ENCODE measurements at places on chromosomes 3 and 15.

DNA sequence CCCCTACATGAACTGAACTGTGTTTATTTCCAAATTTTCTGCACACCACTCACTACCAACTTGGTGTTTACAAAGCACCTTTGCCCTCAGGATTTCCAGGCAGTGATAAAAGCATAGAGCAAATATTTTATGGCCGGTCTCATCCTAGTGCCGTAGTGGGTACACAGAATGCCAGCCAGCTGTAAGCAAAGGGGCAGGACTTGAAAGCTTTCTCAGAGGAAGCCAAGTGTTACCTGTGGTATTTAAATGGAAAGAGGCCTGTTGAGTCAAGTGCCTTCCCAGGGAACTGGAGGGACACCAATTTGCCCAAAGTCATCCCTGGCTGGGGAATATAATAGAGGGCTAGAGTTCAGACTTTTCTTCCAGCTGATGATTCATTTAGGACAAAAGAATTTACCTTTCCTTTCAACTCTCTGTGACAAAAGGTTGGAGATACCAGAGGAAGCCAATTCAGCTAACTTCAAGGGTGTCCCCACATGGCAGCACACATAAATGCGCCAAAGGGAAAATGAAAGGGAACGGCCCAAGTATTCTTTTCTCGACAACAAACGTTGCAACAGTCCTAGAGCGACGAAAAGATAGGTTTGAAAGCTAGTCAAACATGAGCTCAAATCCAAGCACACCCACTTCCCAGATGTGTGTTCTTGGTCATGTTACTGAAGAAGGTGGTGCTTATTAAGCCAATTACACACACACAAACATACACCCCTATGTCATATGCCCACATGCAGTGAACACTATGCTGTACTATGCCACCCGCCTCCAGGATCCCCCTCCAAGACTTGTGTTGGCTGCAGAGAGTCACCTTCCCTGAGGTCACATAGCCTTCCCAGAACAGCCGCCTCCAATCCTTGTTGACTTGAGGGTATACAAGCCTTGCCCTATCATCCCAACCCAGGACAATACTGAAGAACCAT is 27.7 kb downstream of the MAGI1 start:
- DNase-seq, result no peak

- DNase-seq, result peak; percentile 36
Measured at GRCh38 chr15:100255644-100256043, 86.1 kb downstream of the ADAMTS17 start.

DNA sequence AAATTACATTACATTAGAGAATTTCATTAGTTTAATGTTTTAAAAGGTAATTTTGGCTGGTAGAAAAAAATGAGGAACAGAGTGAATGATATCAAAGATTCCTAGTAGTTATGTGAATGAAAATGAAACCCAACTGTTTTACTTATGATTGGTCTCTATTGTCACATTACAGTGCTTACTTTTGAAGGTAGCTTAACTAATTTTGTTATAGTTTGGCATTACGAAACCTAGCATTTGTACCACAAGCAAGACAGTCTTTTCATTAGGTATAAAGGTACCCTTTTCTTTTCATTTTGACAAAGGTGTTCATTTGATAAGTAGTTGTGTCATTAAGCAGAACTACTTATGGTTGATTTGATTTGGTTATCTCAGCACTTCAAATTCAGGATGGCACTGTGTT is 6.9 kb downstream of the SELENOT start:
- no peak for DNase-seq

- no peak for DNase-seq
Measured at GRCh38 chr3:49725906-49726681, 2.3 kb upstream of the GMPPB start.

- no peak for DNase-seq
Measured at GRCh38 chr3:150603980-150604319, 829 bp downstream of the SELENOT start.

DNA sequence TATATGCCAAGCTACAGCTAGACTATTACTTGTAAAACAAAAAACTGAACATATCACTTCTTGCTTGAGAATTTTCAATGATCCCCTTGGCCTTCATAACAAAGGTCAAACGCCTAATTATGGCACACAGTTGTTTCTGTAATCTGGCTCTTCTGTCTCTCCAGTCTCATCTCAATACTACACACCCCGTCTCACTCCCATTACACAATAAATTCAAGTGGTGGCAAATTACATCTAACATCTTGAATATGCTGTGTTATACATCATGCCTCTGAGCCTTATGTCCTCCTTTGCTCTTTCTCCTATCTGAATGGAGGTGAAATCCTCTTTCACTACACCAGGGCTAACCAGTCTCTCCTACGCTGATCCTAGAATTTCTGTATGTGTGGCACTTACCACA is 140.4 kb downstream of the TBL1XR1 start:
- no peak for DNase-seq

DNA sequence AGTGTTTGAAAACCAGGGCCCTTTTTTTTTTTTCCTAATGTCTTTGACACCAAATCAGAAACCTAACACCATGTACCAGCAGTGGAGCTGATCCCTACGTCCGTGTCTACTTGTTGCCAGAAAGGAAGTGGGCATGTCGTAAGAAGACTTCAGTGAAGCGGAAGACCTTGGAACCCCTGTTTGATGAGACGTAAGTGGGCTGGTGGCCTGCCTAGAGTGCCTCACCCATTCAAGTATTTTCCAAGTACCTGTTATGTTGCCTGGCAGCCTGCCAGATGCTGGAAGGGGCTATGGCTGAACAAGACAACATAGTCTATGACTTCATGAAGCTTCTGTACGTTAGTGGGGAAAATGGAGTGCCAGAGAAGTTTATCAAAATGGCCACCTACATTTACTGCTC is 39.7 kb downstream of the ESYT3 start:
- no peak for DNase-seq

GRCh38 chr15:72200395-72201237 is 3.0 kb upstream of the GRAMD2A start:
- DNase-seq, result no peak

- DNase-seq, result no peak
Measured at GRCh38 chr15:40252438-40253166, 13.7 kb downstream of the PAK6 start.

DNA sequence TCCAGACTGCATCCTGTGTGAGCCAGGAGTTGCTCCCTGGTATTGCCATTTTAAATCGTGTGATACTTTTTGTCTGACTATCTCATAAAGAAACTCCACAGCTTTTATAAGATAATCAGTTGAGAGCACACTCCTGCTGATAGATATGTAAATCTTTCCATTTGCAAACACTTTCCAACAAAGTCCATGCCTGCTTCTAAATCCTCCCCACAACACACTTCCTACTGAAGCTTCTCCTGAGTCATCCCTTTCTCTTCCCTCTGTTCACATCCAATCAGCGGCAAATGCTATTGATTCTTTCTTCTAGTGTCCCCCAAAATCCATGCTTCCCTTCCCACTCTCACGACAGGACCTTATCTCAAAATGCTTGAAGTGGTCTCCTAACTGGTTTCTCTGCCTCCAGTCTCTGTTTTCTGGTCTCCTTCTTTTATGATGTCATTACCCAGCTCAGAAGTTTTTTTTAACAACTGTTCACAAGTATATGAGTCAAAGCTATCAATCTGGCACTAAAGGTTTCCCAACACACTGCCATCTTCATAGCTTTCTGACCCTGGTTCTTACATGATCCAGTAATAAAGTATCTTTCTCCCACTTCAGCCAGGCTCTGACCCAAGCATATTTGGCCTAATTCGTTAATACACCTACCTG is 4.5 kb upstream of the WWTR1 start:
- DNase-seq, result no peak

DNA sequence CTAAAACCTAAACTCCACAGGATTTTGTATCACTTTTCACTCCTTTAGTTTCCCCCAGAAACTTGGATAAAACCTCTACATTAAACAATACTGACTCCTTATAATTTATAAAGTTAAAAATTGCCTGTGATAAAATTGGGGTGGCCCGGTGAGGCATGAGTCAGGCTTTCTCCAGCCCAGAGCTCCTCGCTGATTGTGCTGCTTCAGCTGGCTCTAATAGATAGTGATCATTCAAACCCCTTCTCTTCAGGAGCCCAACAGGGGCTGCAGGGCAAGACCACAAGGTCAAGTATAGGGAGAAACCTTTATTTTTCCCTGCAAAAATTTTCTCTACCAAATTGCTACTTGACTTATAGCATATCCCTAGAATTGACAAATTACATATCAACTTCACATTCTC is 308.2 kb downstream of the PLCL2 start:
- no peak for DNase-seq

- peak; percentile 84 for DNase-seq
Measured at GRCh38 chr15:88894348-88894818, 961 bp downstream of the HAPLN3 start.

DNA sequence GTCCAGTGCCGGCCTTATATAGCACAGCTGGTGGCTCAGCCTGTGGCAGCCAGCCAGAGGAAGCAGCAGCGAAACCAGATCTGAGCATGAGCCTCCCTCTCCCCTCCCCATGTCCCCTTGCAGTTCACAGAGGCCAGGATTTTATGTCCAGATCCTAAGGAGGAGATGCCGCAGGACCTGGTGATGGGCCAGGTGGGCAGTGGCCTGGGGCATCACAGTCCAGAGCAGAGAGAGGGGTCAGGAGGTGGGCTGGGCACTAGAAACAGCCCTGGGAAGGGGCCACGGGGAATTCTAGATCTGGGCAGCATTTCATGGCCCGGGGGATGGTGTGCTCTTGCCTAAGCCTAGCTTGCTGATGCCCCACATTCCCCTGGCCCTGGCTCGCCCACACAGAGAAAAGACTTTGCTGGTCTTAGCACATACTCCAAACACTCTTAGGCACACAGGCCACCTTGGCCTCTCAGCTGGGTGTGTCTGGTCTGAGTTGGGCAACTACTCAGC is 259 bp upstream of the CILP start:
- no peak for DNase-seq

DNA sequence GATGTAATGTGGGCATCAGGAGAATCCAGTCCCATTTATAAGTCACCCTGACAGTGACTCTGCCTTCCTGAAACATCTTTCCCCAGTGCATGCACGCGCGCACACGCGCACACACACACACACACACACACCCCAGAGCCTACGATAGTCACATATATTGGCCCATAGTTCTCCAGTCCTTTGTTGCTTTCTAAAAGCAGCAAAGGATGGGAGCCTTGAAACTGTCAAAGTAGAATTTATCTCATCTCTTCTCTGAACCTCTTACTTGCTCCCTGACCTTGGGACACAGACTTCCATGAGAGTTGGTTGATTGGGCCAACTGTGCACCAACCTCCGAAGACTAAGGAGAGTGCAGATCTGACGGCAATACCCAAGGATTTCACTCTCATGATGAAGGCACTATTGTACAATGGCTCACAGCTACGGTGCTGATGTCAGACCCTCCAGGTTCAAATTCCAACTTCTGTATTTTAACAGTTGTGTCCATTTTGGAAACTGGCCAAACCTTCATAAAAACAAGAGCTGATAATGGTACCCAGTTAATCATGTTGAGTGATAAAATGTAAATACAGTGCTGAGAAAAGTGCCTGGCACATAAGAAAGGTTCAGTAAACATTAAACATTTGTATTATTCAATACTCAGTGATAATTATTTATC is 8.3 kb downstream of the CPA3 start:
- DNase-seq, result no peak

GRCh38 chr15:71786673-71787072 is 23.7 kb upstream of the NR2E3 start:
- DNase-seq, result no peak

GRCh38 chr15:62138124-62138523 is 27.0 kb downstream of the C2CD4B start:
- DNase-seq, result no peak

DNA sequence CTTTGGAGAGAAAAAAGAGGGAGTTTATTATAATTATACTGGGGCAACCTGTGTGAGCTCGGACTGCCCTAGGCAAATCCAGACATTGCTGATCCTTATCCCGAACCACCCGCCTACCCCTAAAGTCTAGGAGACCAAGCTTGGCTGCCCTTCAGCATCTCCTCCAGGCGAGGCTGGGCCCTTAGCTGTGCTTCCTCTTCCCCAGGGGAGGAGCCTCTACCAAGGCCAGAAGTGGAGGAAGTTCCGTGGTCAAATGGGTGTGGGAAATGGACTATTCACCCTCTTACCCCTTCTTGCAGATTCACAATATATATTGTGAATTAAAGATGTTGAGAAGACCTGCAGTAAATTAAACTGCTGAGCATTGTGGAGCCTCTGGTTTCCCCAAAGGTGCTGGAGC is 158.3 kb upstream of the HES1 start:
- no peak for DNase-seq

GRCh38 chr3:97827741-97828471 is 6.1 kb downstream of the CRYBG3 start:
- DNase-seq, result no peak

- DNase-seq, result no peak
Measured at GRCh38 chr15:63401078-63401477, 19.4 kb upstream of the CA12 start.

- no peak for DNase-seq
Measured at GRCh38 chr3:155313300-155313699, 19.8 kb upstream of the STRIT1 start.

- no peak for DNase-seq
Measured at GRCh38 chr3:192726385-192726784, 956 bp downstream of the FGF12 start.

- no peak for DNase-seq
Measured at GRCh38 chr15:91849749-91850161, 3.8 kb upstream of the SLCO3A1 start.

GRCh38 chr3:43071313-43071893 is 34.5 kb downstream of the POMGNT2 start:
- DNase-seq, result no peak

- no peak for DNase-seq
Measured at GRCh38 chr3:37808656-37809055, 53.0 kb upstream of the CTDSPL start.

- DNase-seq, result no peak
Measured at GRCh38 chr3:72753495-72753894, 94.8 kb downstream of the SHQ1 start.

- no peak for DNase-seq
Measured at GRCh38 chr3:76138921-76139320, 353.6 kb upstream of the ZNF717 start.

DNA sequence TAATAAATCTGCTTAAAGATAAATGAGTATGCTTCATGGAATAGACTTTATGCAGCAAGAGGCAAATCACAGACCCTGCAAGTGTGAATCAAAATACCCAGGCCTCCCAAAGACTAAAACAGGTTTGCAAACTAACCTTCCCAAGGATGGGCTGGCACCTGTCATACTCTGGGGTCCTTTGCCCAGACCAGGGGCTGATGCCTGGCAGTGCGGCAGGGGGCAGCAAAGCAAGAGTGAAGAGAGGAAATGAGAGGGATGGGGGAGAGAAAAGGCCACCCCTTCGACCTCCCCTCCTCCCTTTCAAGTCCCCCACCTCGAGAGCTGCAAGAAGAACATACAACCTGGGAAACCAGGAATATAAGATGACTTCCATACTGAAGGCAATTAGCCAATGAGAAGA is 31.8 kb downstream of the XXYLT1 start:
- DNase-seq, result no peak

GRCh38 chr3:60514866-60515265 is 736.4 kb downstream of the FHIT start:
- DNase-seq, result no peak

DNA sequence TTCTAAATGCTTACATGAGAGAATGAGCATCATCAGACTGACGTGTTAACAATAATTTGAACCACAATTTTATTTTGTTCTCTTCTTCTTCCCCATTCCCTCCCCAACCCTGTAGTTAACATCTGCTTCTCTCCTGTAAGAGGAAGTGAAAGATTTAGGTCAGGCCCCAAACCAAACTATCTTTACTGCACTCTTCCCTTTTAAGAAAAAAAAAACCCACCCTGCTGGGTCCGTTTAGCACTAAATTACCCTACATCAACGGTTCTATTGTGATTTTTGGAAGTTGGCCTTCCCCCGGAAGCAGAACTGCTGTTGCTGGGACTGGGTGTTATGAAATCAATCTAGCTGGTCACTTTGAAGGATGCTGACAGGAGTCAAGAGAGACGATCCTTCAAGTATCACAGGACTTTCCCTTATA is 49.4 kb downstream of the NFKBIZ start:
- no peak for DNase-seq

Measured in ecto neural progenitor cell (in vitro differentiated cells).